ENCODE measurements at places on chromosomes 5 and 9.

DNA sequence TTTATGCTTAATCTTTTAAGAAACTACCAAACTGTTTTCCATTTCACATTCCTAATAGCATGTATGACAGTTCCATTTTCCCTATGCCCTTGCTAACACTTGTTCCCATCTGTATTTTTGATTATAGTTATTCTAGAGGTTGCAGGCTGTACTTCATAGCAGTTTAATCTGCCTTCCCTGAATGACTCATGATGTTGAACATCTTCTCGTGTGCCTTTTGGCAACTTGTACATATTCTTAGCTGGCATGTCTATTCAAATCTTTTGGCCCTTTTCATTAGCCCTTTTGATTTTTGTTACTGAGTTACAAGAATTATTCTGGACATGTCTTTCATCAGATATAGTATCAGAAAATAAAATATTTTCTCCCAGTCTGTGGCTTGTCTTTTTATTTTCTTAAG, 320.3 kb downstream of the DIRAS2 start:
- DNase-seq = no peak

DNA sequence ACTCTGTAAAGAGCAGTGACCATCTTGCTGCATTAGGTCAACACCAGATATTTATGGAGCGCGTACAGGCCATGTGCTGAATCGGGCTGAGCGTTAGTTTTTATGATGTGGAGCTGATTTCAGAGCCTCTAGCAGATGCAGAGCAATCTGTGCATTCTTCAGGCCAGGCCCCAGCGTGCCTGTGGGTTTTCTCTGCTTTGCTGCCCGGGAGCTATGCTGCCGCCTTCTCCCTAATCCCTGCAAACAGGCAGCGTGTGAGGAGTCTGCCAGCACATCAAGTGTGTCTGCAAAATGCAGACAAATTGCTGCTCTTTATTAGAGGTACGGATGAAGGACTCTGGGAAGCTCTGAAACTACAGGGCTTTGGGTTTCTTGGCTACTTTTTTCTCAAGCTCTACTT, 170.0 kb downstream of the NTRK2 start:
- DNase-seq = no peak

DNA sequence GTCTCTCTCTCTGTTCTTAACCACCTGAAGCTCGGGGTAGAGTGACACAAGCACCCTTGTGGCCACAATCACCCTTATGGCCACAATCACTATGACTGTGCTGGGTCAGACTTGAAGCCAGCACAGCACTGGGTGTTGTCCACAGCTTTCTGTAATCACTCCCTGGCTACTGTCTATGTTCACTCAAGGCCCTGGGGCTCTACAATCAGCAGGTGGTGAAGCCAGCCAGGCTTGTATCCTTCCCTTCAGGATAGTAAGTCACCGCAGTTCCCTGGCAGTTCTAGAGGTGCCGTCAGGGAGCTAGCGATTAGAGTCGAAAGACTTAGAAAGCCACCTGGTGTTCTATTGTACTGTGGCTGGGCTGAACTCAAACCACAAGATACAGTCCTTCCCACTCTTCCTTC, 44.2 kb downstream of the GDA start:
- DNase-seq = no peak

DNA sequence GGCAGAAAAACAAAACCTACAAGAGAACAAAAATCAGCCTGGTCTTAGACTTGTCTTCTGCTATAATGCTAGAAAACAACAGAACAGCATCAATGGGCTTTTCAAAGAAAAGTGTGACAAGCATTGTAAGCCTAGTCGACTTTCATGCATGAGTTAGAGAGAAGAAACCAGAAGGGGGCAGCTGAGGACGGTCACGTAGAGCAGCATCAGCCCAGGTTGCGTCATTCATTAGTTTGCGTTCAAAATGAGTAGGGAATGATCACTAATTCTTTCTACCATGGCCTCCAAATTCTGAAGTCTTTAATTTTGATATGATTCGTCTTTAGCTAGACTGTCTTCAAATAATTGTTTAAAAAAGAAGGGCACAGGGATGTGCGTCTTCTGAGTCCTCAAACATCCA, 4.7 kb upstream of the ISCA1 start:
- no peak for DNase-seq

DNA sequence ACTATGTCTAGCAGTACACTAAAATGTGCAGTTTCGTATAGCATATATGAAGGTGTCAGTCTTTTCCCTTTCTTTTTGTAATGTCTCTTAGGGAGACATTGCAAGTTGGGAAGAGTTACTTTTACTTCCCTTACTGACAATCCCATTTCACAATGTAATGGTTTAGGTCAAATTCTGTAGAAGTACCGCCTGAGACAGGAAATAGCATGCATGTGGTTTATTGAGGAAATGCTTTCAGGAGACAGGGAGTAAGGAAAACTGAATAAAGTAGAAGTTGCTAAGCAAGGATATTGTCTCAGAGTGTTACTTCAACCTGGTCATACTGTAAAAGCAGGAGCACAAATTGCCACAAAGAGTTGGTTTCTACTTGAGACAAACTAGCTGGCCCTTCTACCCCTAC, 32.1 kb upstream of the MSANTD3 start:
- DNase-seq = no peak

DNA sequence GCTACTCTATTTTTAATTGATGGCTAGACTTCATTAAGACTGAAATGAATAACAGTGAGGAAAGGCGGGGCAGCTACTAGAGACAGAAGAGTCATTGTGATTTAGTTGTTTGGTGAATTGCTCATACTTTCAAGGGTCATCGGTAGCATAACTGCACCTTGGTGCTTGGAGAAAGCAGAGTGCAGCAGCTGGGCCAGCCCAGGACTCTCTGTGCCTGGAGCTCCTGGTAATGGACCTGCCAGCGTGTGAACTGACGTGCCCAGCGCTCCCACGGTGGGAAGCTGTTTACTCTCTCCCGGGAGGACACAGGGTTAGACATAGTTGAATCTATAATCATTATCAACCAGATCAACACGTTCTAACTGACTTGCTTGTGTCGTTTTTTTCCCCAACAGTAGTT, 42.9 kb downstream of the LURAP1L start:
- no peak for DNase-seq

DNA sequence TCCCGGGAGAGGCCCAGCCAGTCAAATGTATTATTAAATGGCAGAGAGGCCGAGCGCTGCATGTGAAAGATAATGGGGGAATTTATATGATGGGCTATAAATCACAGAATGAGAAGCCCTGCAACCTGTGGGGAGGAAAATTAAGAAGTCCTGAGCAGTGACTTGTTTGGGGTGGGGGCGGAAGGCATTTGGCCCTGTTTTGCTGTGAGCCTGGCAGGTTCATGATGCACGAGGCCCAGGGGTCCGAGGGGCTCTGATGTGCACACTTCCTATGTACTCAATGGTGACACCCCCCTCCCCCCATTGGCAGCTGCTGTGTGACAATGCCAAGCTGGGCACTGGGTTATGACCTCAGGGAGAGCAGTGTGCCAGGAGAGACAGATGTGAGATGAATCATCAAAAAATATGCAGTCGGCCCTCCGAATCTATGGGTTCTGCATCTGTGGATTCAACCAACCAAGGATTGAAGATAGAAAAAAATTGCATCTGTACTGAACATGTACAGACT, 13.7 kb upstream of the DAB2IP start:
- DNase-seq = peak; percentile 94

DNA sequence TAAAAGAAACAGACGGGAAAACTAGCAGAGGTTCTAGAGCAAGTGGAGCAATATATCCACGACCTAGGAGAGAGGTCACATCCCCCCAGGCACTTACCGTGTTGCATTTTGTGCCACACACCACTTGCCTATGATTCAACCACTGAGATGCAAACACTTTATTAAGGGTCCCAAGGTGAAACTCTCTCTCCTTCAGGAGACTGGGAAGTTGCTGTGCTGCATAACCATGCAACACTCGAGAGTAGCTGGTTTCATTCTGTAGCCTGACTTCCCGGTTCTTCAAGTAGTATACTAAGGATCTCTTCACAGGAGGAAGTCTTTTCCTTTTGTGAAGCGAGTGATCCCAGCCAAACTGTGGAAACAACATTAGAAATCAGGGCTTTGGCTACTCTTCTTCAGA, 1.6 kb downstream of the DCAF12 start:
- no peak for DNase-seq

Data from putamen (tissue), 1 donor.